Activated T-helper 1 cell treated with anti-CD3 and anti-CD28 coated beads, Interleukin-2, amount 50 U/mL, for 16 hours (primary cell): ENCODE measurements at places on chromosomes 12 and 14.

- no peak for DNase-seq
Measured at GRCh38 chr14:96629082-96629481, 126.9 kb downstream of the PAPOLA start.

DNA sequence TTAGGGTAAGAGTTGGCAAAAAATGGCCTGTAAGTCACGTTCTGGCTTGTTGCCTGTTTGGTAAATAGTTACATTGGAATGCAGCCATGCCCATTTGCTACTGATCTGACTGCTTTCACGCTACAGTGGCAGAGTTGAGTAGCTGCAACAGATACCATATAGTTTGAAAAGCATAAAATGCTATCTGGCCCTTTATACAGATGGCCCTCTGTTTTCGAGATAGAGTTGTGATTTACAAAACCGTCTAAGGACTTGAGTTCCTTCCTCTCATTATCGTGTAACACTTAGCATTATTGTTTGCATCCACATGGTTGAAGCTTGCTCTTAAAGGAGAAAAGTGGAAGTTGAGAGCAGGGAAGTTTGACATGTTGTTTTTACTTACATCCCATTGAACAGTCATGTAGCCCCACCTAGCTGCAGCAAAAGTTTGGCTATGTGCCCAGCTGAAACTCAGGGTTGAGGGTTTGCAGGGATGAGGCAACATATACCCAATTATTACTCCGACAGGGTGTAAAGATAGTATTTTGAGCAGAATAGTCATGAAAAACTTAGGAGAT lies 11.3 kb upstream of the SCFD1 start:
- DNase-seq: no peak

DNA sequence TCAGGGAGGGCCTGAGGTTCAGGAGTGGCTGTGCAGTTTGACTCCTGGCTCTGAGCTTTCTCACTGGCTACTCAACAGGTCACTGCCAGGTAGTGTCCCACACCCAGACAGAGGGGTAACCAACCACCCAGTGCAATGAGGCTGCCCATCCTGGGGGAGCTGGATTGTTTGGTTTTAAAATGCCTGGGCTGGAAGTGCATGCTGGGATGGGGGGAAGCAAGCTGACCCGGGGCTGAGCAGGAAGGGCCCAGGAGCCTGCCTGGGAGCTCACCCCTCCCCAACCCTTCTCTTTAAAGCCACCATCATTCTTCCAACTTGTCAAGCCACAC lies 12.6 kb upstream of the ABHD12B start:
- DNase-seq: no peak

GRCh38 chr14:33534104-33534503 lies 416.8 kb downstream of the EGLN3 start:
- no peak for DNase-seq

DNA sequence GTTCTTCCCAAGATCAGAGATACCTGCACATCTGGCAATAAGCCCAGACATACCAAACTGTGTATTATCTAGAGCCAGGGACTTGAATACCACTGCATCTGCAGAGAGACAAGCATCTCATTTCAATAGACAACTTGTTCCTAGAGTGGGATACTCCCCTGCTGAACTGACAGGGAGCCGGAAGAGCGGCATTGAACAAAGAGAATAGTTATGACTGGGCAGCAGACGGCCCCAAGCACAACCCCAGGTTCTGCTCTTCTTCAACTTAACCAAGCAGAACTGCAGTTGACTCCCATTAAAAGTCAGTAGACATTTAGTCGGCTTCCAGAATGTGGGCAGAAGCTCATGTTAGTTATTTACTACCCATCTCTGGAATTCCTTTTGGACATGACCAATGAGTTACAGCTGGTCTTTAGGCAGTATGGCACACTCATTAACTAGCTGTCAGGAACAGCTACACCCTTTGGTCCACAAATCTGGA lies 112.9 kb downstream of the HMGA2 start:
- no peak for DNase-seq

- no peak for DNase-seq
Measured at GRCh38 chr12:40622246-40622838, 69.9 kb upstream of the CNTN1 start.

DNA sequence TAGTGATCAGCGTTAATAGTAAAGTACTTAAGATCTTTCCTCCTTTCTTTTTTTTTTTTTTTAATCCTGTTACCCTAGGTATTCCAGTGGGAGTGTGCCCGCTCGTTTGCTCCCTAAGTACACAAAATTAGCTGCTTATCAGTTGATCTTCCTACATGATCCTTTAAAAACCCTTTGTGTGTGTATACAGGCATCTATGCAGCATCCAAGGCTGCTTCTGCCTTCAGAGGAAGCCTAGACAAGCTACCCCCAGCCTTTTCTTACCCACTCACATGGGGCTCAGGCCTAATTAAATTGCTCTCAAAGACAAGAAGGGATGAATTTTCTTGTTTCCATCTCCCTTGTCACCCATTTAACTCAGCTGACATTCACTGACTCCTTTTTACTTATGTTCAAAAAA lies 343.4 kb upstream of the LMO3 start:
- no peak for DNase-seq
